ENCODE measurements at places on chromosomes 16 and 17. TPM values are rescaled to one million over a fixed set of nuclear protein-coding genes. Genes with fewer than 3 reads are reported as not detected.

Gene TEX19
- total RNA-seq = not detected

Gene RASL10B
- 0.07 TPM for total RNA-seq

DNA sequence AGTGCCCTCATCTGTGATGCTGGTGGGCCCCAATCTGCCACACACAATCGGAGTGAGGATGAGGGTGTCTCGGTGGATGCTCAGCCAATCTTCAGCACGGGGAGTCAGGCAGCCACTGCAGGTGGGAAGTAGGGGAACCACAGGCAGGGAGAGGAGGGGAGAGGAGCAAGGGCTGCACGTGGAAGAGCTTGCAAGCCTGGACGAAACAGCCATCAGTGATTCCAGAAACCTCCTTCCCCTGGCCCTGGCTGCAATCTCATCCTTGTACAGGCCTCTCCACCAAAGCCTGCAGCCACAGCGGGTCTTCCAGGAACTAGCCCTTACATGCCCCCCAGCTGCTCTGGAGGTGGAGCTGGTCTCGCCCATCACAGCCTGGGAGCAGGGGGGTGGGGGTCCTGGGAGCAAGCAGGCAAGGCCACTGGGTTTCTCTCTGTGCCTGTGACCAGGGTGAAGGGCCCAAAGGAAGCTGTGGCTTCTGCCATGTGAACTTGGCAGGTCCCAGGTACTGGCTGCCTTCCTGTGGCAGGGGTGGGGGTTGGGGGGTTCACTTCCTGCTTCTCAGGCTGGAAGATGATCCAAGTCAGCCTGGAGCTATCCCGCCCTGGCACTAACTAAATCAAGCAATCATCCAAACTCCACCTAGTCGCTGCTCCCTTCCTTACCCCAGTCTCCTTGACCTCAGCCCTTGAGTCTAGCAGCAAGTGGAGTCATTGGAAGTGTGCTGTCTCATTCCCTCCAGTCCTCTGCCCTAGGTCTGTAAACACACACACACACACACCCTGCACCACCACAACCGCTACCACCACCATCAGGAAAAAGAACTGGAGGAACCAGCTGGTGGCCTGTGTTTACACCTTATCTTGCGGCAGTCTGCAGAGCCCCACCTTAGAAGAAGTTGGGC, 29.4 kb upstream of the MLKL start:
- no peaks in the 10 kb centered on the region for H3K36me3 ChIP-seq
- no peaks in the 10 kb centered on the region for H3K27me3 ChIP-seq
- peak overlapping the region; percentile 55 for H3K27ac ChIP-seq
- DNase-seq = peak; percentile 86
- H3K4me1 ChIP-seq = peaks cover 3% of the 10 kb centered on the region

DNA sequence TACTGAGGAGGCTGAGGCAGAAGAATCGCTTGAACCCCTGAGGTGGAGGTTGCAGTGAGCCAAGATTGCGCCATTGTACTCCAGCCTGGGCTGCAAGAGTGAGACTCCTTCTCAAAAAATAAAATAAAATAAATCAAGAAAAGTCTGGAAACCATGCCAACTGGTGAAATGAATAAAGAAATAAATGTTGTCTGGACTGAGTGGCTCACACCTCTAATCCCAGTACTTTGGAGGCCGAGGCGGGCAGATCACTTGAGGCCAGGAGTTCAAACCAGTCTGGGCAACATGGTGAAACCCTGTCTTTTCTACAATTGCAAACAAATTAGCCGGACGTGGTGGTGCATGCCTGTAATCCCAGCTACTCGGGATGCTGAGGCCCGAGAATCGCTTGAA, 744 bp upstream of the LRRC37A3 start:
- peak; percentile 41 for DNase-seq
- peaks cover 4% of the 10 kb centered on the region for H3K4me1 ChIP-seq
- no peaks in the 10 kb centered on the region for H3K27me3 ChIP-seq
- H3K27ac ChIP-seq = peak overlapping the region; percentile 93
- H3K4me3 ChIP-seq = peak overlapping the region; percentile 57
- H3K36me3 ChIP-seq = no peaks in the 10 kb centered on the region

GRCh38 chr16:87196661-87197060, 120.5 kb downstream of the C16orf95 start:
- H3K4me3 ChIP-seq = no peak overlapping the region
- no peak for DNase-seq
- H3K4me1 ChIP-seq = no peaks in the 10 kb centered on the region
- no peak overlapping the region for H3K27ac ChIP-seq
- H3K27me3 ChIP-seq = no peaks in the 10 kb centered on the region

DNA sequence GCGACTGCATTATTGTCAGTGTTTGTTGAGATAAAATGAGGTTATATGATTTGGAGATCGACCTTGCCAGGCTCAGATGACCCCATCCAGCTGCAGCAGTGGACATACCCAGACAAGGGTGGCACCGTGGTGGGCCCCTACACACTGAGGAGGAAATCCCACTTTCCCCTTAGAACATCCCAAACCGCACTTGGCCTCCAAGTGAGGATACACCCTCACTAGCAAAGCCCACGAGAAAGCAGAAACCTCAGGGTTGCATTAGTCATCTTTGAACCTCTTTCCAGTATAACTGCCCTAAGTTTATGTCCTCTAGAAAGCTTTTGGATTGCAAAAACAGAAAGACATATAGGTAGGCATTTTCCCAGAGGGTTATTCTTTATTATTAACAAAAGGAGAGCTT, 101.5 kb downstream of the CLEC16A start:
- H3K27me3 ChIP-seq = no peaks in the 10 kb centered on the region
- H3K4me3 ChIP-seq = no peak overlapping the region
- no peak overlapping the region for H3K27ac ChIP-seq
- no peaks in the 10 kb centered on the region for H3K4me1 ChIP-seq
- DNase-seq = no peak
- peaks cover 4% of the 10 kb centered on the region for H3K36me3 ChIP-seq

- no peak overlapping the region for H3K4me3 ChIP-seq
- H3K27me3 ChIP-seq = no peaks in the 10 kb centered on the region
- no peaks in the 10 kb centered on the region for H3K36me3 ChIP-seq
- DNase-seq = no peak
- H3K27ac ChIP-seq = no peak overlapping the region
Measured at GRCh38 chr17:261635-262034, 80.2 kb upstream of the DOC2B start.

DNA sequence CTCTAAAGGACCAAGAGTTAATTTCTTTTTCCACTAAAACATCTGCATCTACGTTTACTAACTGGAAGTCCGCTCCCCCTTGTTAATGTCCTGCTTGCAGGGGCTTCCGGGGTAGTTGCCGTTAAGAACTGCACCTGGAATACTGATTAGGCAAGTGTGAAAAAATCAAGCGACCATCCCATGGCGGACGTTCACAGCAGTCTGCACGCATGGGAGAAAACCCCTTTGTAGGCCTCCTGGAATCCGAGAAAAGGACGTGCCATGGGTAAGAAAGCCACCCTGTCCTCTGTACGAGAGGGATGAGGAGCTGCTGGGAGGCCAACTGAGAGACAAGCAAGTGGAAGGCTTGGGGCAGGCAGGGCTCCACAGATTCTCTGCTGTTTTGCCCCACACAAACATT, 14.9 kb downstream of the SNN start:
- no peak overlapping the region for H3K4me3 ChIP-seq
- H3K27ac ChIP-seq = no peak overlapping the region
- no peaks in the 10 kb centered on the region for H3K27me3 ChIP-seq
- peaks cover 19% of the 10 kb centered on the region for H3K36me3 ChIP-seq
- no peak for DNase-seq

- H3K36me3 ChIP-seq = no peaks in the 10 kb centered on the region
- no peak for DNase-seq
- H3K27ac ChIP-seq = no peak overlapping the region
- no peaks in the 10 kb centered on the region for H3K27me3 ChIP-seq
- H3K4me1 ChIP-seq = peaks cover 19% of the 10 kb centered on the region
Measured at GRCh38 chr16:85639529-85640253, 26.6 kb downstream of the GSE1 start.

DNA sequence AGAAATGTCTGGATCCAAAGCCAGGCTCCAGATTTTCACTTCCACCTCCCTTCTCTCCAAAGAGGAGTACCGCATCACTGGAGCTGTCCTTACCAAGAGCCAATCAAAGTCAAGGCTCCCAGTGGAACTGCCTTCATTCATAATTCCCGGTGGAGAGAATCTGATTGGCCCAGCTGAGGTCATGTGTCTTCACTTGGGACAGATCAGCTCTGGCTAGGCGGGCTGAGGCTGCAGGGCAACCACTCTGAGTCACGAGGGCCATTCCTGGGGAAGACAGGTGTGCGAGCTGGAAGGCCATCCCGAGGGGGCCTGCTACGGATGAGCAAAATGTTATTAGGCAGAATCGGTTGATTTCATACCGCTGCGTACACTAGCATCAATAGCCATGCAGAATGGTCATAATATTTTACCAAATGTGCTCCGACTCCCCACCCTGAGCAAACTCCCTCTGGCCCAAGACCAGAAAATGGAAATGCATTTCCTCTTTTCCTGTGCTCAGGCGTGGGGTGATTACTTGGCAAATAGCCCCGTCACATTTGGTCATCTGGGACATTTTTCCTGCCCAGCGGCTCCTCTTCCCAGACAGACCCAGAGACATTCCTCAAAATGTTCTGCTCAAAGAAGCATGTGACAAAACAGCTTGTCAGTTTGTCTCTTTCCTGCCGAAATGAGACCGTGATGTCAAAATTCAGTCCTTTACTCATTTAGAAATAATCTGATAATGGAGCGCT, 111.1 kb downstream of the AIPL1 start:
- H3K27ac ChIP-seq = no peak overlapping the region
- no peaks in the 10 kb centered on the region for H3K27me3 ChIP-seq
- no peaks in the 10 kb centered on the region for H3K4me1 ChIP-seq
